Activated CD4-positive, alpha-beta T cell treated with anti-CD3 and anti-CD28 coated beads for 4 hours (primary cell): ENCODE measurements at places on chromosomes 16 and 17.

GRCh38 chr17:4617590-4618351 lies 23.7 kb downstream of the ALOX15 start:
- no peak for DNase-seq

DNA sequence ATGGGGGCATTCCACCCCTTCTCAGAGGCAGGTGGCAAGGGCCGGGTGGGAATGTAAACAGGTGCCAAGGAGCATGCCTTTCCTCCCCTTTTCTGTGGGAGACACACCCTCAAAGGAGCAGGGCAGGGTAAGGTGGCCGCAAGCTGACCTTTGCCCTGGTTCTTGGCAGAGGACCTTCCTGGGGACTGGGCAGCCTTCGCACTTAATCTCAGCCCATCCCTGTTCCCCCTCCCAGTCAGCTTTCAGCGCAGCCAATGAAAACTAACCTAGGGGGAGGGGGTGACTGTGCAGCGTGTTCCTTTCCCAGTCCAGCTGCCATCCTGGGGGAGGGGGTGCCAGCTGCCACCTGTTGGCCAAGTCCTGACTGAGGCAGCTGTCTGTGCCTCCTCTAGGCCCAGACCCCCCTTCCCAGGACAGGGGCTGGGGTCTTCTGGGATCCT lies 2.8 kb downstream of the TRAF4 start:
- DNase-seq: no peak

DNA sequence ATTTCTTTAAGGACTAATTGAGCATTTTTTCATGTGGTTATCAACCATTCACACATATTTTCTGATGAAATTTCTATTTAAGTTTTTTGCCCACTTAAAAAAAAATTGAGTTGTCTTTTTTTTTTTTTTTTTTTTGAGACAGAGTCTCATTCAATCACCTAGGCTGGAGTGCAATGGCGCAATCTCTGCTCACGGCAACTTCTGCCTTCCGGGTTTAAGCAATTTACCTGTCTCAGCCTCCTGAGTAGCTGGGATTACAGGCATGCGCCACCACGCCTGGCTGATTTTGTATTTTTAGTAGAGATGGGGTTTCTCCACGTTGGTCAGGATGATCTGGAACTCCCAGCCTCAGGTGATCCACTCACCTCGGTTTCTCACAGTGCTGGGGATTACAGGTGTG lies 34.3 kb downstream of the RAB11FIP3 start:
- no peak for DNase-seq

DNA sequence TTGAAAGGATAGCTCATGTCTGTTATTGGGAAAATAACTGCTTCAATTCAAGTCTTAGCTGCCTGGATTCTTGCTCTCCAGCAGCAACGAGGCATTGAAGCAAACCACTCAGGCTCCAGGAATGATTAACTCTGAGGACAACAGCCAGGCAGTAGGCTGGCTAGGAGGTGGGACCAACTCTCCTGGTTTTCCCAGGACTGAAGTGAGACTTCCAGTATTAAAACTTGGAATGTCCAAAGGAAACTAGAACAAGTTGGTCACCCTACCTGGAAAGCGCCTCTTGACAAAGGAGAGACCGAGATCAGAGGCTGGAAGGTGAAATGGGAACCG lies 100.7 kb downstream of the SALL1 start:
- DNase-seq: no peak

- no peak for DNase-seq
These were observed 4.3 kb upstream of the NAGLU start for GRCh38 chr17:42531455-42532354.

DNA sequence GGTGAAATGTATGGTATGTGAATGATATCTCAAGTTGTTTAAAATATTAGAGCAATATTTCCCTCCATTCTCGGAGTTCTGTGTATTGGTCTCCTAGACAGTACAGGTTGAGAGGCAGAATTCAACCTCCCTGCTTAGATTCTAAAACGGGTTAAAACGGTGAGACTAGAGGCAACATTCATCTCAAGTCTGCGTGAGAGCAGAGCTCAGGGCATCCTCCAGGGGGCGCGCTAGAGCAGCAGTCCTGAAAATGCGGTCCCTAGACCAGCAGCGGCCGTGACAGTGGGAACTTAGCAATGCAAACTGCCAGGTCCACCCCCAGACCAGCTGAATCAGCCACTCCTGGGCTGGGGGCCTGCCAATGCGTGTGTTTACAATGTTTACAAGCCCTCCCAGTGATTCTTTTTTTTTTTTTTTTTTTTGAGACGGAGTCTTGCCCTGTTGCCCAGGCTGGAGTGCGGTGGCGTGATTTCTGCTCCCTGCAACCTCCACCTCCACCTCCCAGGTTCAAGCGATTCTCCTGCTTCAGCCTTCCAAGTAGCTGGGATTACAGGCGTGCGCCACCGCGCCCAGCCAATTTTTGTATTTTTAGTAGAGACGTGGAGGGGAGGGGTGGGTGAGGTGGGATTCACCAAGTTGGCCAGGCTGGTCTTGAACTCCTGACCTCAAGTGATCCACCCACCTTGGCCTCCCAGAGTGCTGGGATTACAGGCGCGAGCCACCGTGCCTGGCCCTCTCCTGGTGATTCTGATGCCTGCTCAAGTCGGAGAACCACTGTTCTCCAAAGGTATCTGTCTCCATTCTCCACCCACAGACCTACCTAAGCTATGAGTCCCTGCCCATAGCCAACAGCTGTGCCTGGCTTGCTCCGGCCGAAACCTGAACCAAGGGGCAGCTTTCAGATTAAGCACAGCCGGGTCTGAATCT lies 24.2 kb downstream of the KLHL36 start:
- DNase-seq: peak; percentile 77

GRCh38 chr17:80099291-80100034 lies 1.9 kb upstream of the GAA start:
- DNase-seq: no peak

GRCh38 chr17:68004201-68004600 lies 7.9 kb upstream of the C17orf58 start:
- no peak for DNase-seq

GRCh38 chr16:83588070-83588469 lies 219.7 kb upstream of the HSBP1 start:
- no peak for DNase-seq

- no peak for DNase-seq
These were observed 28.3 kb downstream of the NPLOC4 start for GRCh38 chr17:81608605-81609004.

GRCh38 chr16:79037521-79038373 lies 562.8 kb downstream of the MAF start:
- DNase-seq: no peak

- no peak for DNase-seq
These were observed 81.4 kb upstream of the DYNLRB2 start for GRCh38 chr16:80459331-80459777.

GRCh38 chr17:71656964-71657858 lies 463.6 kb upstream of the SOX9 start:
- no peak for DNase-seq

DNA sequence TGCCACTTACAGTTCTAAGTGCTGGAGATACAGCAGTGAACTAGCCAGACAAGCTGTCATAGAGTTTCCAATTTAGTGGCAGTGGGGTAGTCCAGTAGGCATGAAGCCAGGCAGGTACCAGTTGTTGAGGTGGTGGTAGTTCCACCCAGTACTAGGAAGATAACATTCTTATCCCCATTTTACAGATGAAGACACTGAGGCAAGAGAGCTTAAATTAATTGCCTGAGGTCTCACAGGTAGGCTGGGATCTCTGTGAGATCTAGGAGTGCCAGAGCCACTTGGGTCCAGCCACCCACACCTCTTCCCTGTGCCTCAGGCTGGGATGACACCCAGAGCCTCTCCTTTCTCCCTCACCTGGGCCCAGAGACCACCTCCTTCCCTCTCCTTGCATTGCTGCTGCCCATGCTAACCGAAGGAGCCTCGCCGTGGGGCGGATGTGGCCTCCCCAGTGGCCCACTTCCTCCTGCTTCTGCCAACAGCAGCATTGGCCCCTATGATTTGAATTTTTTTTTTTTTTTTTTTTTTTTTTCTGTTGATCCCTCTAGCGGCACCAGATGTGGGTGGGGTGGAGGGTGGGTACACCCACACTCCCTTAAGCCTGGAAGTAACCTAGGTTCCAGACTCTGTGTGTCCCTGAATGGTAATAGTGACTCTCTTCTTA lies 114.0 kb downstream of the PRKCB start:
- DNase-seq: peak; percentile 49

GRCh38 chr16:63130942-63131341 lies 1094.7 kb upstream of the CDH8 start:
- no peak for DNase-seq

- DNase-seq: no peak
These were observed 55.0 kb downstream of the PDPK1 start for GRCh38 chr16:2592786-2593185.

DNA sequence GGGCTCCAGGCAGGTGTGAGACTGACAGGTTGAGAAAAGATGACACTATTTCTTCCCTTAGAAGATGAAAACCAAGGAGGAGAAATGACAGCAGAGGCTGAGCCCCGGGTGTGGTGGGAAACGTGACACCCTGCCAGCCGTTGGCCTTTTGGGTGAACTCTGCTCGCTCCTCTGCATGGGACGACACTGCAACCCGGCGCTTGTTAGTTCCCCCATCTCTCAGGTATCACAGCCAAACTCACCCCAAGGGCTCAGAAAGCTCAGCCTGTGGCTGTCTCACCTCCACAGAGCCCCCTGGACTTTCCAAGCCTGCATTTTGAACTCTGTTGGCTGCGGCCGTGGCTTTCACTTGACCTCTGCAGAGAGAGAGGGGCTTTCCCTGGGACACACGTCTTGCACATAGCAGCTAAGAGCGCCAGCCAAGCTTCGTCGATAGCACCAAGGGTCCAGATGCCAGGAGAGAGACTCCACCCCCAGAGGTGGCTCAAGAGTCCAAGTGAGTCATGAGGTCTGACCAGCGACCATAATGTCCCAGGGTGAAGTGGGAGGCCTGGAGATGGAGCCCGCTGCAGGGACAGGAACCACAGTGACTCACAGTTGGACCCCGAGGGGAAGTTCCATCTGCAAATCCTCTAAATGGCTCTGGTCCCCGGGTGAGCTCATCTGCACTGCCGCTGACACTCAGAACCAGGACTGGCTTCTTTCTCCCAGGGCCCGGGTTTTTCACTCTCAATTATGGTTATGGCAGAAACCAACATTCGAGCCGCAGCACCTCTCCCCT lies 301.9 kb downstream of the SOX9 start:
- DNase-seq: peak; percentile 10

- DNase-seq: no peak
These were observed 120.9 kb downstream of the PRKCA start for GRCh38 chr17:66423056-66423955.

GRCh38 chr16:71929048-71929447 lies 33.7 kb downstream of the IST1 start:
- no peak for DNase-seq

GRCh38 chr17:80262775-80263244 lies 2.2 kb downstream of the RNF213 start:
- DNase-seq: no peak

- DNase-seq: peak; percentile 47
These were observed 11.5 kb upstream of the PITPNA start for GRCh38 chr17:1573932-1574696.

DNA sequence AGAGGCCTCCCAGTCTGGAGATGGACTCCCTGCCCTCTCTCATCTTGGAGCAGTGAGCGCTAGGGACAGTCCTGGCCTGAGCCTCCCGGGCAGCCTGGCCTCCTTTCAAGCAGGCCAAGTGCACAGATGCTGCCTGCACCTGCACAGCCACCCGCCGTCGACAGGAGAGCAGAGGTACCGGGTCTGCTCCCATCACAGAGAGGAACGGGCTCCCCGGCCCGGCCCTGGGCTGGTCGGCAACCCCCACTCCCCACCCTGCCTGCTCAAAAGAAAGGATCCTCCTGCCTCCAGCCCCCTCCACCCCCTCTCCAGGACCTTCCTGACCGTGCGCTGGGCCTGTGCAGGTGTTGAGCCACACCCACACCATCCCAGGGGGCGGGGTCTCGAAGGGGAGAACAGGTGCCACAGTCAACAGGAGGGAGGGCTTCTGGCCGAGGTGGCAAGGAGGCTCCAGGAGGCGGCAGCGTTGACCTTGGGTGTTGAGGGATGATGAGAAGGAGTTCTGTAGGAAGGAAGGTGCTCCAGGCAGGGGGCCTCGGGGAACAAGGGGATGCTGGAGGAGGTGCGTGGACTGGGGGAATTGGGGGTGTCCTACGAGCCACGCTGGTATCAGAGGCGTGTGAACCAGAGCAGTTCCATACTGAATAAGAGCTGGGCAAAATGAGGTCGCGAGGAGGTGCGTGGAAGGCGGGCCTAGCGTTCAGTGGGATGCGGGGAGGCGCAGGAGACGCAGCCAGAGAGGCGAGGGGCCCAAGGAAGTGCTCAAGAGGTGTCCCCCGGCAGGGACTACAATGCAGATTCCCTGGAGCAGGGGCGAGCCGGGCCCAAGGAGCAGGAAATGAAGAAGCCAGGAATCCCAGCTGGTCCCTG lies 967 bp upstream of the CDH15 start:
- no peak for DNase-seq

GRCh38 chr16:16158082-16158658 lies 65.1 kb downstream of the ABCC6 start:
- no peak for DNase-seq

- DNase-seq: no peak
These were observed 390 bp downstream of the MLLT6 start for GRCh38 chr17:38705523-38705802.

- DNase-seq: no peak
These were observed 583.3 kb downstream of the HS3ST4 start for GRCh38 chr16:26275021-26275590.

GRCh38 chr16:28925386-28926228 lies 569 bp upstream of the RABEP2 start:
- DNase-seq: peak; percentile 78

DNA sequence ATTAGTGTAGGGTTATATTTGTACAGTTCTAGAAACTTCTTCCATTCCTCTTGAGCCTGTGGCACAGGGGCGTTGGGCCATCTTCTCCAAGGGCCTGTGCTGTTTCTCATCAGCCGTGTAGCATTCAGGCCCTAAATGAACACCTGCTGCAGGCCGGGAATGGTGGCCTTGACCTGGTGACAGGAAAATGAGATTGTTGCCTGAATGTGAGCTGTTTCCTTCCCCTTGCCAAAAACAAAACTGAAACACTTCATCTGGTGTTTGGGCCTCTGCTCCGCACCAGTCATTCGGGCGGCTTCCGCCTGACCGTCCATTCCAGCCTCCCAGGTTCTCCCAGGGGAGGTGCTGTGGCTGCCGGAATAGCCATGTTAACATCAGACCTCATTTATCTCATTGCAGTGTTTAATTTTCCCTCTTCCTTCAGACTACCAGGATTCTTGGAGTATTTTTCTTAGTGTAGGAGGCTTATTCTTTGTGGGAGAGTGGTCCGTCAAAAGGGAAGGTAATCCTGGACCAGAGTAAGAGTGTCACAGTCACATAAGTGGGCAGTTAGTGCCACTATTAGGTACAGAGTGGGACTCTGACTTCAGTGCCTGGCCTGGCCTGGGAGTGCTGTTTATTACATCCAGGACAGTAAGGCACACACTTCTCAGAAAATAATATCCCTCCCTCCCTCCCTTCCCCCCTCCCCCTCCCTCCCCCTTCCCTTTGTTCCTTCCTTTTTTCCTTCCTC lies 61.9 kb downstream of the WWP2 start:
- no peak for DNase-seq
